ENCODE measurements at places on chromosomes 7 and 10.
A peak's percentile ranks its signal among the peaks of the same experiment; 100 is the strongest.

- peak; percentile 57 for DNase-seq
Measured at GRCh38 chr10:72248468-72249151, 25.1 kb upstream of the DDIT4 start.

DNA sequence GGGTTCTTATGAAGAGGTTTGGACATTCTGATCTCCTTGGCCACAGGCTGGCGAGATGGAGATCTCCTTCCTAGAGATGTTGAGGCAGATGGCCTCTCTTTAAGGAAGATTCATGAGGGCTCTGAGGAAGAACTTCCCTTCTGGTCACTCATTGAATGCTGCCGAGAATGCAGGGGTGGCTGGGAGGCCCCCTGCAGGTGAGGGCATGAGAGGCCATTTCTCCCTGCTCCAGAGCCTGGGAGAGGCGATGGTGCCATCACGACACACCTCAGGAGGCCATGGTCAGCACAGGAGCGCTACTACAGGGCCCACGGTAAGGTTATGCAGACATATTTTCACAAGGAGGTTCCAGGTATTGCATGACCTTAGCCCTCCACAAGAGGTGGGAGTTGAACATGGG is 40.2 kb downstream of the CXCL12 start:
- no peak for DNase-seq

GRCh38 chr7:77877791-77878190 is 79.2 kb downstream of the PHTF2 start:
- DNase-seq: no peak

- DNase-seq: no peak
Measured at GRCh38 chr10:94005050-94005449, 11.3 kb downstream of the PLCE1 start.

DNA sequence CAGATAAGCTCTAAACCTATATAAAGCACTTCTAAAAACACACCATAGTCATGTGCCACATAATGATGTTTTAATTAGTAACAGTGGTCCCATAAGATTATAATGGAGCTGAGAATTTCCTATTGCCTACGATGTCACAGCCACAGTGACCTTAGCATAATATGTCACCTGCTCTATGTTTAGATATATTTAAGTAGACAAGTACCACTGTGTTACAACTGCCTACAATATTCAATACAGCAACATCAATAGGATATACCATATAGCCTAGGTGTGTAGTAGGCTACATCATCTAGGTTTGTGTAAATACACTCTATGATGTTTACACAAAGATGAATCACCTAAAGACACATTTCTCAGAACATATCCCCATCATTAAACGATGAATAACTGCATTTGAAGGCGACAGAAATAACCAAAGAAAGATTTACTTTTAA is 24.5 kb downstream of the GPR22 start:
- no peak for DNase-seq

- no peak for DNase-seq
Measured at GRCh38 chr7:92313055-92313454, 67.3 kb downstream of the ANKIB1 start.

DNA sequence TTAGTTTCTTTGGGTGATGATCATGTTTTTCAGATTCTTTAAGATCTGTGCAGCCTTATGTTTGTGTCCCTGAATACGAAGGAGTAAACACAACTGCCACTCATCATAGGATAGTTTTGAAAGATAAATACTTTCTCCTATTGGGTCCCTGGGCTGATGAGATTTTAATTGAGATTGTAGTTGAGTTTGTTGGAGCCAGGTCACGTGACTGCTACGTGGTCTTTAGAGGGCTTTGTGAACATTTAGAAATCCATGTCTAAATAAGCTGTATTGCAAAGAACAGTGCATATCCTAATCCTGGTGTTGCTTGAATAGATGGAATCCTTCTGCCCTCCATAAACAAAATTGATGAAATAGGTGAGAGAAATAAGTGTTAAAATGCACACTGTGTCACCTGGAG is 17.4 kb upstream of the ZNF716 start:
- DNase-seq: no peak

- peak; percentile 16 for DNase-seq
Measured at GRCh38 chr10:112375721-112376395, 1.9 kb downstream of the ACSL5 start.

GRCh38 chr7:15554081-15554480 is 7.7 kb downstream of the AGMO start:
- no peak for DNase-seq

GRCh38 chr10:125990974-125991373 is 94.6 kb downstream of the FANK1 start:
- no peak for DNase-seq

GRCh38 chr7:100074841-100075240 is 6.7 kb downstream of the ZNF3 start:
- no peak for DNase-seq

DNA sequence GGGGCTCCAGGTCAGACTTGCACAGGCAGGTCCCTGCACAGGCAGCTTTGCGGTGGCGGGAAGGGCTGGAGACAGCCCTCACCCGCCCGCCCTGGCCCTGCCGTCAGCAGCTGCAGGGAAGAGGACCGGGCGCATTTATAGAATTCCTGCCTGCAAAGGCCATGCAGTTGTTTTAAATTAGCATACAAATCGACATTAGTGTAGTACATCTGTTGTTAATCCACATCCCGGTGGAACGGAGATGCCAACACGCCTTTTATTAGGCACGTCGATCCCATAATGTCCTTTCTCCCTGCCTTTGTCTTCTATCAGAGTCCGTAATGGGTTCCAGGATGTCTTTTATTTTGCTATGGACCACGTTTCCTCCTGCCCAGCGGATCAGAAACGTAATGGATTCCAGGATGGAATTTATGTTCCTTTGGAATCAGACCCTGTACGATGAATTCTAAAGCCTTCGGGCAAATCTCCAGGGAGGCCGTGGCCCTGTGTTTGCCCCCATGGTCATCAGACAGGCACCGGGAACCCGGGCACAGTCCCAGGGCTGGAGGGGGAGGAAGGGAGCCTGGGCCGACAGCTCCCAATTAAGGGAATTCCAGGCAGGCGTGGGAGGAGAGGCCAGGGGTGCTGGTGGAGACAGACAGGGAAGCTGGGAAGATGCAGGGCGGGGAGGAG is 123.9 kb downstream of the COL26A1 start:
- no peak for DNase-seq

- peak; percentile 36 for DNase-seq
Measured at GRCh38 chr7:5143935-5144903, 45.8 kb upstream of the WIPI2 start.

DNA sequence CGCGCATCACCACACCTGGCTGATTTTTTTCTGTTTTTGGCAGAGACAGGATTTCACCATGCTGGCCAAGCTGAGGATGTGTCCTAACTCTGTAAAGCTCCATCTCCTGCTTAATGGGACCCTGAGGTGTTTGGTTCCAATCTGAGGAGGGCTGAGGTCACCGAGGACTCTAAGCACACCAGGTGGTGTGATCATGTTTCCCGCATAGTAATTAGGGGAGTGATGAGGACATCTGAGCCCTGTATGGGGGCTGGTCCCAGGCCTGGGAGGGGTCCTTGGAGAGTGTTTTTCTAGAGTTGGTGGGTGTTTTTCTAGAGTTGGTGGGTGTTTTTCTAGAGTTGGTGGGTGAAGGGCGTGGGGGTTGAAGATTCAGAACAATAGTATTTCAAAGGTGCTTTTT is 3.0 kb upstream of the ABHD11 start:
- no peak for DNase-seq

Data from stimulated activated CD4-positive, alpha-beta T cell treated with anti-CD3 and anti-CD28 coated beads, Interleukin-4, amount 100 ng/mL, for 48 hours (primary cell).